Left ventricle myocardium inferior (tissue), 1 donor: ENCODE measurements at places on chromosomes 4 and X. TPM values are rescaled to one million over a fixed set of nuclear protein-coding genes. Genes with fewer than 3 reads are reported as not detected.

The MRFAP1 gene
- total RNA-seq, result 223 TPM

The LANCL3 gene
- 0.27 TPM for total RNA-seq

The TMPRSS11D gene
- not detected for total RNA-seq

The STK32B gene
- total RNA-seq, result 0.55 TPM

The DIPK2B gene
- total RNA-seq, result 13.2 TPM

The FAAH2 gene
- total RNA-seq, result 0.14 TPM

DNA sequence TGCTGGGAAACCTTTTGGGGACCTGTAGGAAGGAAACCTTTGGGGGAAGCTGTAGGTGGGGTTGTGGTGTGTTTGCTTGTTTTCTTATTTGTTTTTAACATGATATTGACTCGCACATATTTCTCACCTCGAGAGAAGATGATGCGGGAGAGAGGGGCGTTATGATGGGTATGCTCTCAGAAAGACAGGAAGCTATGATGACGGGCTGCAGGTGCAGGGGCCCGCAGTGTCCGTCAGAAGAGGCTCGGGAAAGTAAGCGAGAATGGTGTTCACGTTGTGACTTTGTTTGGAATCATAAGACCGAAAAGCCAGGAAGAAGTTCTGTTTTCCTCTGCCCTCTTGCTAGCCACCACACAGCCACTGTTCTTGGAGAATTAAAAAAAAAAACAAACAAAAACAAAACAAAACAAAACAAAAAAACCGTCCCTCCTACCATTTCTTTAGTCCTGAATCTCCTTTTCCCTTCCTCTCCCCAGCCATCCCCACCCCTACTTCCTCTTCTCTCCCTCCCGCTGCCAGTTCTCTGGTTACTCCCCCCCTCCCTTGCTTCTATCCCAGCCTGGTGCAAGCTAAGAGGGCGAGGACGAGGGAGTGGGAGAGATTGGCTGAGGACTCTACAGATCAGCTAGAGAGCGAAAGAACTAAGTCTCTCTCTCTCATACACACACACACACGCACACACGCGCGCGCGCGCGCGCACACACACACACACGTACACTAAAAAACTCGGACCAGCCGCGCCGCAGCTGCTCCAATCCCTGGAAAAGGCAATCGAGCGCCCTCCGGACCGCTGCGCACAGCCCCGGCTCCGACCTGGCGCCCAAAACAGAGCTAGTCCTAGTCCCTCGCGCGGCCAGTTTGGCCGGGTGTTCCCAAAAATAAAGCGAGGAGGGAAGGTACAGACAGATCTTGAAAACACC lies at the start of gene BMP3:
Gene BMP3 (plus strand): TSS at position 648 of the 920 bp plus-strand sequence. CDS start 577 bp downstream, outside the sequence.
- no peaks in the 10 kb centered on the region for H3K36me3 ChIP-seq
- no peak within 1 kb of the TSS for H3K27ac ChIP-seq
- peaks cover 18% of the 10 kb centered on the region for H3K4me1 ChIP-seq
- DNase-seq, result no peak
- peak within 1 kb of the TSS; percentile 58 for H3K4me3 ChIP-seq

- peaks cover 23% of the 10 kb centered on the region for H3K36me3 ChIP-seq
- peaks cover 18% of the 10 kb centered on the region for H3K4me1 ChIP-seq
- peak; percentile 75 for DNase-seq
- H3K27me3 ChIP-seq, result no peaks in the 10 kb centered on the region
- peak overlapping the region; percentile 54 for H3K27ac ChIP-seq
- no peak overlapping the region for H3K4me3 ChIP-seq
Measured at GRCh38 chrX:151970661-151971060, 3.8 kb downstream of the GABRE start.

DNA sequence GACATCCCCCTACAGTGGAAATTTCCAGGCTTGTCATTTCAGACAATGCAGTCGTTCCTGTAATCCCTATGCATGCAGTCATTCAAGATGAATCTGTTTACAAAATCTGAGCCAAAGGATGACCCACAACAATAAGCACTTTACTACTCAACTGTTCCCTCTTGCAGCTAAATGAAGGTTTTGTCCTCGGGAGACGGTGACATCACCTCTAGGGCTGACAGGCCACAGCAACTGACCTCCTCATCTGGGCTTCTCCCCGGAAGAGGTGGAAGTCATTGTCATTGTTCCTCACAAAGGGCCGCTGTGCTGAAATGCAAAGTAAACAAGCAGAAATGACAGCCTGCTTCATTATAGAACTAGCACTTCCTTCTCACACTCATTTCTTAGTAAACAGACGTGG lies 29.2 kb downstream of the CLRN2 start:
- H3K4me3 ChIP-seq, result no peak overlapping the region
- no peak for DNase-seq
- no peak overlapping the region for H3K27ac ChIP-seq
- peaks cover 10% of the 10 kb centered on the region for H3K4me1 ChIP-seq
- H3K36me3 ChIP-seq, result no peaks in the 10 kb centered on the region

DNA sequence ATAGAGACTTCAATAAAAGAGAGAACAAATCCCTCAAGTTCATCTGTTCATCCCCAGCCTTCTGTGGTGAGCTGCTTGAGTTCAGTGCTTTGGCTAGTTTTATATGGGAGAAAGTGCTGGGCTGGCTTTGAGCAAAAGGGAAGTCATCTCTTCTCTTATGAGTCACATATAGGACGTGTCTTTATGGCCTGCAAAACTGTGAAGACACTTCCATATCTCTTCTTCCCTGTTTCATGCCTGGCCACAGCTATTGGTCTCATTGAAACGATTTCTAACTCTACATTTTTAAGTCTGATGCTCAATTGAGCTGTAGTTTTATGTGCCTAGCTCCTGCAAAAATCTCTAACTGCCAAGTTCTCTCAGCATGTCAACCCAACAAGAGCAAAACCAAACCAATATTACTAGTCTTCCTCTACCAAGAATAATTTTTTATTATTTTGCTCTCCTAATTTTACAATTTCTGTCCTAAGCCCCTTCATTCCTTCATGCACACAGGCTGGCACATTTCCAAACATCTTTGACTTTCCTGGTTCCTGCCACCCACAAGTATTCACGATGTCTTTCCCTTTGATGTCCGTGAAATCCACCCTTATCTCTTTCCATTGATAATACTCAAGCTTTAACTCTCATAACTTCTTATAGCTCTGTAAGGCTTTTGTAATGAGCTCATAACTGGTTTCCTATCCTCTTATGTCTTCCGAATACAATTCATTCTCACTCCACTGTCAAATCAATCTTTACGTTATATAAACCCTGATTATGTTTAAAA lies 165.3 kb downstream of the BTC start:
- no peak overlapping the region for H3K27ac ChIP-seq
- no peak overlapping the region for H3K4me3 ChIP-seq
- no peaks in the 10 kb centered on the region for H3K27me3 ChIP-seq
- DNase-seq, result no peak

DNA sequence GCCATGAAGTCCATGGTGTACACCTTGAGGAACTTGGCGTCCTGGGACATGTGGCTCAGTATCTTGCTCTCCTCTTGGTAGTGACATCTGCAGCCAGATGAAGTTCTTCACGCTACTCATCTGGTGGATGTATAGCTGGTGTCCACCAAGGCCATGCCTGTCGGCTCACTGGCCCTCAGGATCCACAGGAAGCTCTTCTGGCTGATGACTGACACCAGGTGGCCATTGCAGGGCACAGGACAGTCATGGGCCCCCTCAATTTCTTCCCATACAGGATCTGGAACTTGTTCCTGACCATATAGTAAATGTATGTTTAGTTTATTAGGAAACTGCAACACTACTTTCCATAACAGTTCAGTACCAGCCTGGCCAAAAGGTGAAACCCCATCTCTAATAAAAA lies 10.3 kb upstream of the CLCN5 start:
- no peaks in the 10 kb centered on the region for H3K36me3 ChIP-seq
- no peaks in the 10 kb centered on the region for H3K4me1 ChIP-seq
- no peak overlapping the region for H3K27ac ChIP-seq
- H3K4me3 ChIP-seq, result no peak overlapping the region
- no peaks in the 10 kb centered on the region for H3K27me3 ChIP-seq

DNA sequence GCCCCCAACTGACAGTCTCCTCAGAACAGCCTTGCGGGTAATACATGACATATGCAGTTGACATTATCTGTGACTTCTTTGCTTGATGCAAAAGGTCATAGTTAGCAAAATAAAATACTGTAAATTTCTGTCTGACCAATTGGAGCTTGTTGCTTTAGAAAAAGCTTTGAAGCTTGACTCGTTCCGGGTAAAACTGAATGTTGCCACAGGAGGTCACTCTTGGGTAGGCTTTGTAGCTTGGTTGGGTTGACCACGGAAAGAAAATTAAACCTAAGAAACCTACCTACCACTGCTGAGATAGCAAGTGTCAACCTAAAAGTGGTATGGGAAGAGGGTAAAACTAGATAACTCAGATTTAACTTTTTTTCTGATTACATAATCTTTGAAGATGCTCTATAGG lies 23.2 kb downstream of the PRPS2 start:
- no peak for DNase-seq
- no peak overlapping the region for H3K4me3 ChIP-seq
- H3K27me3 ChIP-seq, result no peaks in the 10 kb centered on the region
- no peak overlapping the region for H3K27ac ChIP-seq
- no peaks in the 10 kb centered on the region for H3K4me1 ChIP-seq

GRCh38 chr4:90546114-90546513 lies 418.9 kb downstream of the CCSER1 start:
- H3K4me3 ChIP-seq, result no peak overlapping the region
- peaks cover 19% of the 10 kb centered on the region for H3K4me1 ChIP-seq
- H3K36me3 ChIP-seq, result no peaks in the 10 kb centered on the region
- H3K27me3 ChIP-seq, result no peaks in the 10 kb centered on the region
- no peak for DNase-seq
- H3K27ac ChIP-seq, result no peak overlapping the region

DNA sequence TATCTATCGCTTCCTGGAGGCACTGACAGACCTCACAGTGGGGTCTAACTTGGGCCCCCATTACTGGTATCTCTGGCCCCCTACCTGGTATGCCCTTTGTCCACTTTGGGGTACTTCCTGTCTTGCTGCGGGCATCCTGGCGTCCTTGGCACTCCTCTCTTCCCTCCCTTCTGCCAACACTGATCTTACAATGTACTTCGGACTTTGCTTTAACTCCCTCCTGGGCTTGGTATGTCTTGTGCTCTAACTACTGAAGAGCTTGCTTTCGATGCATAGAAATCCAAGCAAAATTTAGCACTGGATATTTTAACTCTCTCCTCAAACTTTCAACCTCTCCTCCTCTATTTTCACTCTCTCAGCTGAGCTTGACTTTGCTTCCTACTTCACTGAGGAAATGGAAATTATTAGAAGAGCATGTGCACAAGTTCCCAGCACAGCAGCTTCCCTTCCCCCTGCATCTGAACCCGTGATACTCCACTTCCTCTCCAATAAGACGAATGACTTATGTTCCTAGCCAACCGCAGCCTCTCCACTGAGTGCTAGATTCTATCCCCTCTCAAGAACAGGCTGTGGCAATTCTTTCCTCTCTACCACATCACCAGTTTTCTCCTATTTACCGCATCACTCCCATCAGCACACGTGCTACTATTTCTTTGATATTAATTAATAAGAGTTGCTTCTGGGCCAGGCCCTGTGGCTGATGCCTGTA lies 52.9 kb downstream of the SUPT20HL2 start:
- H3K4me3 ChIP-seq, result no peak overlapping the region
- no peak for DNase-seq
- peak overlapping the region; percentile 16 for H3K27ac ChIP-seq
